K562 (cell line): ENCODE measurements at places on chromosomes 2 and 18. TPM values are rescaled to one million over a fixed set of nuclear protein-coding genes. Genes with fewer than 3 reads are reported as not detected.

DNA sequence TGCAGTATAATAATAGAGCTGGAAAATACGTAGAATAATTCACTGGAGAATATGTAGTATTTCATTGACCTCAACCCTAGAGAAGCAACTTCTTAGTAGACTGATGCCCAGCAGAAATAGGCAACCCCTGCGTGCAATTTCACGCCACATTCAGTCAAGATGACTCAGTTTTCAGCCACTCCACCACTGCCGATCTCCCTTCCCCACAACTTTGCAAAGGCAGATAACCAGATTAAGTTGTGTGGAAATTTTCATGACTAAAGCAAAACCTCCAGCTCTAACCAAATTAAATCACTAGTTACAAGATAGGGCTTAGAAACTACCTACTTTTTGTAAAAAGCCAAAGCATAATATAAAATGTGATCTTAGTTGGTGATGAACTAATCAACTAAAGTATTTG is 63.3 kb upstream of the STK17B start:
- DNase-seq, result peak; percentile 11

DNA sequence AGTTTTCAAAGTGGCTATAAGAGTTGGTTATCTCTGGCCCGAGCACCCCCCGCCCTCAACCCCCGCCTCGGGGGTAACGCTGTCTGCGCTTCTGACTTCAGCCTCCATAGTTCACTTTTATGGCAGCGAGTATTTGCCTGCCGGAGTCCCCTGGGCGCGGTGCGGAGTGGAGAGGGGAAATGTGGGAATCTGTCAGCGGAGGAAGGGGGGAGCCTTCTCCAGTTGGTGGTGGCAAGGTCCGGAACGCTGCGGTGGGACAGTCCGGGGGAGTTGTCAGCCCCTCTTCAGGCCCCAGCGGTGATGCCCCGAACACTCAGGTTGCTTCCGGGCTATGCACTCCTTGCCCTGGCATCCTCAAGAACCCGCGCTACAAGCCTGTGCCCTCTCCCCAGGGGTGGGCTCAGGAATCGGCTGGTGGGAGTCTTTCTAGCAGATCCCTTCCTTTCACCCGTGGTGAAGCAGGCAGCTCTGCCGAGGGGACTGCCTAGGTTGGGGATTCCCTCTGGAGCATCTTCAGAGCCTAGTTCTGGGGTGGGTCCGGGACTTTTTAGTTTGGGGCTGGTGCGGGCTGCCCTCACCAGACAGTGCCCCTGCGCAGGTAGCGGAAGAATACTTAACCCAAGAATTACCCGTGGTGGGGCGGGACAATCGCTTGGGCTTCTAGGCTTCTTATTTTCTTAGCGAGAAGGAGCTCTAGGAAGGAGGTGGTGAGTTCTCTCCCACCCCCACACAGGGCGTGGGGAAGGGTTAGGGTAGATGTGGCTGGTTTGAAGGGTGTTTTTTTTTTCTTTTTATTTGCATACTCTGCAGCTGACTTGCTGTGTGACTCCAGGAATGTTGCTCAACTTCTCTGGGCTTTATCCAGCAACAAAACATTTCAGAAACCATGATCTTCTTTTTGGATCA is 1.6 kb downstream of the ATOH8 start:
- no peak for DNase-seq

GRCh38 chr2:235852526-235852920 is 315.7 kb downstream of the GBX2 start:
- DNase-seq, result no peak

The DLX1 gene
- 16.1 and 19.0 TPM in 2 replicates for total RNA-seq

DNA sequence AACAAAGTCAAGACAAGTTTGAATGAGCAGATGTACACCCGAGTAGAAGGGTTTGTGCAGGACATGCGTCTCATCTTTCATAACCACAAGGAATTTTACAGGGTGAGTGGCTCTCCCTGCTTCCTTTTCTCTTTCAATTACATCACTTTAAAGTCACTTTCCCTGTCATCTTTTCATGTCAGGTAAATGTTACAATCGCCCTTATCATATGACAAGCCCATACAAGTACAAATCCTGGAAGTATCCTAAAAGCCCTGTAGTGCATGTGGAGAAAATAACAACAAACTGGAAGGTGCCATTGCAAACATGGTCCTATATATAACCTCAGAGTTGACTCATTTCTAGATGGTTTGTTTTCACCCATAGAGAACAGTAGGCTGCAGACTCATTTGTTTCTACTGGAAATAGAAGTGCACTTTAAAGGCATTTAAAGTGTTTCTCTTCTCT is 126.0 kb downstream of the SP100 start:
- no peak for DNase-seq

GRCh38 chr2:226211439-226211838 is 588.2 kb downstream of the IRS1 start:
- no peak for DNase-seq

- DNase-seq, result no peak
Observed at GRCh38 chr2:61693744-61694143, 155.6 kb upstream of the XPO1 start.

GRCh38 chr2:107729440-107729839 is 97.3 kb upstream of the RGPD4 start:
- DNase-seq, result no peak
